T follicular helper cell (primary cell): ENCODE measurements at places on chromosomes 7 and 10.

GRCh38 chr7:85714043-85714578 lies 527.3 kb upstream of the SEMA3D start:
- DNase-seq, result no peak

DNA sequence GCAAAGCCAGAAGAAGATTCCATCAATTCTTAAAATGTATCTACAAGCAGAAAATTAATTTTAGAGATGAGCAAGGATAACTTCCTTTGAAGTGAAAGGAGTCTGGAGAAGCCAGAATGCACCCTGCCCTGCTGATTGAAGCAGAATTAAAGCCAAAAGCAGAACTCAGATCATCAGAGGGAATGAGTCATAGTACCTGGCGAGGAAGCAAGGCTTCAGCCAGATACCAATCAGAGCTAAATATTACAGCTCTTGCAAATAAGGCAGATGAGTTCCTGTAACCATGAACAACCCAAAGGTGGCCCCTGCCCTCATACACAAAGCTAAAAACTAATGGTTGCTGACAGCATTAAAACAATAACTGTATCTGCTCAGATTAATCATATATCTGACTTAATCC lies 10.4 kb downstream of the HTR7 start:
- DNase-seq, result no peak

GRCh38 chr10:33112831-33113455 lies 154.9 kb upstream of the ITGB1 start:
- no peak for DNase-seq

DNA sequence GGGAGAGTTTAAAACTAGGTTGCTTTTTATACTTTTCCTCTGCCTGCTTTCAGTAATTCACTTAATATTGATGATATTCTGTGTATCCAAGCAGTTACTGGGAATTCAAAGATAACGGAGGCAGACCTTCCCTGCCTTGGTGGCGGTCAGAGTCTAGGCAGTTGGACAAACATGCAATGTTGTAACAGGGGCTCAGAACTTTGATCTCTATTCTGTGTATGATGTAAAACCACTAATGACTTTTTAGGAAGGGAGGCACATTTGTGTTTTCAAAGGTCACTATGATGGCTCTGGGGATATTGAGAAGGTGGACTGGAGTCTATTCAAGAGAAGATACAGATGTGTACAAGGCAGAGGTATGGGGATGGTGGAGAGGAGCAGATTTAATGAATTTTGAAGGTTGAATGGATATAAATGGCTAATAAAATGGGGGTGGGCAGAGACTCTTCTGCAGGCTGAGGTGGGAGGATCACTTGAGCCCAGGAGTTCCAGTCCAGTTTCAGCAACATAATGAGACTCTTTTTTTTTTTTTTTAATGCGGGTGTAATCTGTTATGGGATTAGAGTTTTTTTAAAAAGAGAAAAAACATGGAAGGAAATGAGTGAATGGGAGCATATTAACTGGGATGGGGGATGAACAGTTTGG lies 5.7 kb upstream of the PON2 start:
- DNase-seq, result no peak

DNA sequence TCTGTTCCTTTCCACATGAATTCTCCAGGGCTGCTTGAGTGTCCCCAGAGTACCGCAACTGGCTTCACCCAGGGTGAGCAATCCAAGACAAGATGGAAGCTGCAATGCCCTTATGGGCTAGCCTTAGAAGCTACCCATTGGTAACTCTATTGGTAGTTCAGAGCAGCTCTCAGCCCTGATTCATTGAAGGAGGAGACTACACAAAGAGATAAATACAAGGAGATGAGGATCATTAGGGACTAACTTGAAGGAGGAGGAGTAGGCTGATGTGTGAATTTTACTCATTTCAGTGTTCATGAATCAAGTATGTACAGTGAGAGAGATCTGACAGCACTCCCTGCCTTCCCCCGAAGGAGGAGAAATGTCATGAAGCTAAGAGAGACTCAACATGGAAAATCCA lies 124.0 kb downstream of the REEP3 start:
- no peak for DNase-seq

GRCh38 chr7:130079846-130080394 lies 9.6 kb downstream of the KLHDC10 start:
- DNase-seq, result no peak

GRCh38 chr10:90920986-90921666 lies at the start of gene ANKRD1:
Gene ANKRD1, minus strand, starts transcription at chr10:90921087. Its CDS starts 60 bp downstream, at chr10:90921027.
- DNase-seq, result no peak

GRCh38 chr7:156334636-156335035 lies 305.9 kb upstream of the RNF32 start:
- no peak for DNase-seq
